Camera-type eye (tissue), 1 donor: ENCODE measurements at places on chromosomes 5 and 9. TPM values are rescaled to one million over a fixed set of nuclear protein-coding genes. Genes with fewer than 3 reads are reported as not detected.

PAEP gene
- total RNA-seq: not detected

PPP2R2B gene
- total RNA-seq: 32.9 TPM

PLAC8L1 gene
- not detected for total RNA-seq

RNF145 gene
- total RNA-seq: 115 TPM

ANKRD20A1 gene
- total RNA-seq: 7.1 TPM

ADAMTS12 gene
- total RNA-seq: 28.0 TPM

SPRY4 gene
- 12.1 TPM for total RNA-seq

POC5 gene
- 20.4 TPM for total RNA-seq

AUH gene
- total RNA-seq: 55.1 TPM
